ENCODE measurements at places on chromosomes 12 and 14.
A peak's percentile ranks its signal among the peaks of the same experiment; 100 is the strongest.

GRCh38 chr12:26037615-26038220 is 79.2 kb downstream of the RASSF8 start:
- DNase-seq = no peak

GRCh38 chr14:96088481-96088880 is 49.3 kb downstream of the C14orf132 start:
- peak; percentile 59 for DNase-seq

DNA sequence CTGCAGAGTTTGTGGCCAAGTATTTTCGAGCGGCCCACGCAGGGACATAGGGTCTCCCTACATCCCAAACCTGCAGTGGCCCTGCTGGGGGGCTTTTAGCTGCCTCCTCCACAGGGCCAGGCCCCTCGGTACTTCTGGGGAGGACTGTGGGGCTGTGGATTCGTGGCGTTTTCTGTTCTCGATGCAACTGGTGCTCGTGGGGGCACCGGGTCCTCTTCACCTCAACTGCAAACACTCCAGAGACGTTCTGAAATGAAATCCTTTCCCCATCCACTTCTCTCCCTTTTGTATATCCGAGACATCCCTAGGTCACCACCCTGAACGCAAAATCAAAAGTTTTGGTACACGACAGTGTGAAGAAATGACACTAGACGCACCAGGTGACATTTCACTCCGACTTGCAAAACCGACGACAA is 2.3 kb downstream of the RFX4 start:
- DNase-seq = no peak

- no peak for DNase-seq
Observed at GRCh38 chr12:118148287-118148686, 12.4 kb downstream of the PEBP1 start.

DNA sequence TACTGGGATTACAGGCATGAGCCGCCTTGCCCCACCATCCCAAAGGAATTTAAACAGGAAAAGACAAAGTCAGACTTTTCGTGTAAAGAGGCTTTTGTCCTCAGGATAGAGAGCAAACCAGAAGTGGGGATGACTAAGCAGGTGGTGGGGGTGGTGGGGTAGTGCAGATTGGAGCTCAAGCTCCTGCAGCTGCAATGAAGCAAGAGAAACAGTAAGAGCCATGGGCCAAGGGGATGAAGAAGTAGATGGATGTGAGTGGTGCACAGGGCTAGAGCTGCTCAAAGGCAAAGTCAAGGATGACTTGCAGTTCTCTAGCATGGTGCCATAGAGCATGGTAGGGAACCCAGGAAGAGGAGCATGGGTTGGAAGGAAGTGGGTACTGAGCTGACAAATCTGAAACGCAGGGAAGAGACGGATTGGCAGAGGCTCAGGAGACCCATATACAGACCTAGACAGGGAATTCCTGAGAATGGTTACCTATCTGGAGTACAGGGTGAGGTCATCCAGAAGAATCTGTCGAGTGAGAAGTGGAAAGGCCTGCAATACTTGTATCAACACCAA is 11.4 kb upstream of the RNF34 start:
- no peak for DNase-seq

DNA sequence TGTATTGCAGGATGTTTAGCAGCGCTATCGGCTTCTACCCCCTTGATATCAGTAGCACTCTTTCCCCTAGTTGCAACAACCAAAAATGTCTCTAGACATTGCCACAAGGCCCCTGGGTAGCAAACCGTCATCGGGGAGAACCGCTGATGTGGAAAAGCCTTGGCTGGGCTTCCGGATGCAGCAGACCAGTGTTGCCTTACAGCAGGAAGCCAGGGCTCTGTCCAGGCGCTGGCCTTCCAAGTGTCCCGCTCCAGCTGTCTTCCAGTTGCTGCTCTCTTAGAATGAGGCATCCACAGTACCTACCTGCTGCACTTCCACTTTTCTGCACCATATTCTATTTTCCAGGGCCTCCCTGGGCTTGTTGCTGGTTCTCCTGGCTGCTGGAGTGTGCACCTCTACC is 22.6 kb upstream of the SLC10A1 start:
- DNase-seq = no peak

Measured in RWPE2 (cell line).